NCI-H345 (cell line): ENCODE measurements at places on chromosomes 7 and 10.
A peak's percentile ranks its signal among the peaks of the same experiment; 100 is the strongest.

- no peak for DNase-seq
These were observed 92.3 kb downstream of the RNF216 start for GRCh38 chr7:5689118-5689517.

GRCh38 chr7:70694971-70695794 is 436.8 kb upstream of the GALNT17 start:
- no peak for DNase-seq

- DNase-seq: no peak
These were observed 251.2 kb upstream of the RHOBTB1 start for GRCh38 chr10:61195211-61195610.

- DNase-seq: no peak
These were observed 6.3 kb downstream of the TPST1 start for GRCh38 chr7:66211429-66211828.

- DNase-seq: no peak
These were observed 7.2 kb upstream of the CNOT4 start for GRCh38 chr7:135517060-135517459.

DNA sequence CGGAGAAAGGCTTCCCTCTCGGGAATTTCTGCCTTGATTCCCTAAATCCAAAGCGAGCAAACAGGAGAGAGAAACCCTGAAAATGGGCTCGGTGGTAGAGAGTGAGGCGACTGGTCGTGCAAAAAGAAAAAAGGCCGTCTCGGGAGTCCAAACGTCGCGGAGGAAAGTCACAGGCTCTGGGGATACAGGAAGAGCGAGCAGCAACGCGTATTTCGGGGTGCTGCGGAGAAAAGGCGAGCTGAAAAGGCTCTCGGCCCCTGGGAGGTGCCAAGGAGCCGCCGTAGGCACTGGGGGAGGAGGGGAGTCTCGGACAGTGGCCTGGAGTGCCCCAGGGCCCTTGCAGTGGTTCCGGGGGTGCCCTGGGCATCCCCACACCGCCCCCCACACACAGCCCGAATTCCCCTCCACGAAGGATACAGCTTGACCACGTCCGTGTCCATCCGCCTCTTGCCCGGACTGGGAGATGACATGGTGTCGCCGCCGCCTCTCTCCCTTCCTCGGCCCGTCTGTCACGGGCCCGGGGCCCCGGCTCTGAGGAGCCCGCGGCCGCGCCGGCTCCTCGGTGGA is 591 bp downstream of the UBE2H start:
- DNase-seq: no peak

GRCh38 chr10:82692458-82692857 is 817.5 kb downstream of the NRG3 start:
- DNase-seq: no peak

- DNase-seq: no peak
These were observed 129.1 kb downstream of the PRKG1 start for GRCh38 chr10:51203359-51203758.

DNA sequence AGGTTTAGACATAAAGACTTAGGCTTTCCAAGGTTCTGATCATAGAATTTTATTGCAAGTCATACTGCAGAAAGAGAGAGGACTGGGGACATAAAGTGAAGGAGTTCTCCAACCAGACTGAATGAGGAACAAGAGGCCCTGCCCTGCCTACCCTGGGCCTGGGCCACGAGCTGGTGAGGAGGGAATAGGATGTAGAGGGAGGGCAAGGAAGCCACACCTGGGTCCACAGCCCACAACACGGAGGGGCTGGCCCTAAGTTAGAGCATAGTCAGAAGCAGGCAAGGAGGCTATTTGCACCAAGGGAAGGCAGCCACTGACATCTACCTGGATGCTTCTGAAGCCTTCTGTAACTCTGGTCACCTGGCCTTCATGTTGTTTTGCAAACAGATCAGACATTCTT is 82.2 kb upstream of the CXCL12 start:
- no peak for DNase-seq

DNA sequence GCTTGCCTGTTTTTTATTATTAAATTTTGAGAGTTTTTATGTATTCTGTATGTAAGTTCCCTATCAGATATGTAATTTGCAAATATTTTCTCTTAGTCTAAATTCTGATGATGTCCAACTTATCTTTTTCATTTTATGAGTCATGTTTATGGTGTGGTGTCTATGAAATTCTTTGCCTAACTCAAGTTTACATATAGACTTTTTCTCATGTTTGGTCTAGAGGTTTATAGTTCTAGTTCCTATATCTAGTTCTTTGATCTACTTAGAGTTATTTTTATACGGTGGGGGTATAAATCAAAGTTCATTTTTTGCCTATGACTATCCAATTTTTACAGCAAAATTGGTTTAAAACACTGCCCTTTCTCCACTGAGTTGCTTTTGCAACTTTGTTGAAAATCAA is 26.3 kb upstream of the CCDC7 start:
- no peak for DNase-seq

- DNase-seq: no peak
These were observed 410.8 kb upstream of the PRKCQ start for GRCh38 chr10:6990891-6991290.

- no peak for DNase-seq
These were observed 16.3 kb downstream of the ELMO1 start for GRCh38 chr7:37432281-37432920.

- DNase-seq: no peak
These were observed 56.7 kb downstream of the ZMYND11 start for GRCh38 chr10:191703-192518.

DNA sequence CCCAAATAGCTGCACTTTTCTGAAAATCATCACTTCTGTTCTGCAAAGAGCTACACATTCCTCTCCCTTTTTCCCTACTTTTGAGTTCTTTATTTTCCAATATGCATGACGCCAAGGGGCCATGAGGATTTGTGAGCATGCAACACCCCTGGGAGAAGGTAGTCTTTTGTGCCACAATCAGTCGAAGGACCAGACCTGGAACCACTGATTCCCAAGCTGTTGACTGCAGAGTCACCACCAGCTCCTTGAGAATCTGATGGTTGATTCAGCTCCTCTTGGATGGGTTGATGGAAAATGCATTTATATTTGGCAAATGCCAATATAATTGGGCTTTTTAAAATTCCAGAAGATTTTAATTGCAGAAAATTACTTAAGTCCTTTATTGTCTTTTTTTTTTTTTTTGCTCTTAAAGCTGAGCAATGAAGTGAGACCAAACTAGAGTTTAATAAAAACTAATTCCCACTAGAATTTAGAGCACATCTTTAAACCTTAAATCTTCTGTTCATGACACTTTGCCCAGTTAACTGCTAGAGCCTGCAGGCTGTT is 554.1 kb downstream of the TNS3 start:
- no peak for DNase-seq

GRCh38 chr7:156096771-156097538 is 284.7 kb upstream of the SHH start:
- no peak for DNase-seq

DNA sequence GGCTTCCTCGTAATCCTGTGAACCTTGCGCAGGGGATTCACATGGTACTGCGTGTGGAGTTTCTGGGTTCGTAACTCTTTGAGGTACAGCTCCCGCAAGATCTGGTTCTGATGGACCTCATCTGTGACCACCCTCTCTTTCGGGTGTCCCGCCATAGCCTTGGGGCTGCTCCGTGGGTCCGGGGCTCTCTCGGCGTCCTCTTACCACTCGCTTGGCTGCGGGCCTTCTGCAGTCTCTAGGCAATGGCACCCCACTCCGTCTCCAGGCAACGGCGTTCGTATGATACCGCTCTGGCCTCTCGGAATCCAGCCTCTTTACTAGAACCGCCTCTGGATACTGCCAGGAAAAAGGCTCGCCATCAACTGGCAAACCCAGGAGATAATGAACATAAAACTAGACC is 54.7 kb upstream of the AMPH start:
- no peak for DNase-seq

- DNase-seq: no peak
These were observed 260.3 kb downstream of the ARHGAP12 start for GRCh38 chr10:31668326-31668725.

DNA sequence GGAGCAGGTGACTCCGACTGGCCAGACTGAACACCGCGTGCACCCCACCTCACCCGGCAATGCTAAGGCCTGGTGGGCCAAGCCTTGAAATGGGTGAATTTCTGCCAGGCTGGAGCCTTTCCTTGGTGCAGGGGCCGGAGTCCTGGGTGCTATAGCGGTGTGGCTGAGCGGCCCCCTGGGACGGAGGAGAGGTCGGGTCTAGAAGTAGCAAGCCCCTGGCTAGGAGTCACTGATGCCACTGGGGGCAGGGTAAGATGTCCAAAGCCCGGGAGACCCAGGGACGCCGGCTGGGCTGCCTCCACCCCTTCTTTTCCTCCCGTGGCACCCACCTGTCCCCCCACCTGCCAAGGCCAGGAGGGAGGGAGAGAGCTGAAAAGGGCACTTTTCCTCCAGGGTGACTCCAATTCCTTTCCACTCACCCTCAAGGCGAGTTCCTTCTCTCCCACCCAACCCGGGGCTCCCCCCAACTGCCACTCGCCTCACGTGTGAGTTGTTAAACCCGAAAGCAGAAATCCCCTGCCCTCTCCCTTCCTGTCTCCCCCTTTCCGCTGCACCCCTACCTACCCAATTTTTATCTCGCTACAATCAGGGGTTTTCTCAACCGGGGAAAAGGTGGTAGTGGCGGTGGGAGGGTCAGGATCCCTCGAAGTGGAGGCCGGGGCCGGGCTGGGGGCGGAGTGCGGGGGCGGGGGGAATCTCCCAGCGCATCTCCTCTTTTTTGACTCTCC is 6.0 kb upstream of the GATA3 start:
- DNase-seq: no peak

DNA sequence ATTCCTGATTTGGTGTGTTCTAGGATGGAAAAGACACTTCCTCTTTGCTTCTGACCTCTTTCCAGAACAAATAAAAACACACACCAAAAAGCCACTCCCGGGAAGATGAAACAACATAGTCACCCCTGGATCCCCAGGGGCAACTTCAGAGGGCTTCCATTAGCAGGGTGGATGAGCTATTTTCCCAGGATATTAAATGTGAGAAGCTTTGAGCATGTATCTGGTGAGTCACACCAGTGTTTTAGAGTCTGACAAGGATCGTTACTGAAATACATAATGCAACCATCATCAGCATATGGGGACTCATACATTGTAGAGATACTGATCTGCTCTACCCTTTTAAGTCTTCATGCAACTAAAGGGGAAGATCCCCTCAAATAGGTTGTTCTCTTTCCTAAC is 115.5 kb upstream of the ZNF438 start:
- DNase-seq: no peak

- no peak for DNase-seq
These were observed 26.5 kb downstream of the MRC1 start for GRCh38 chr10:17835688-17836087.

DNA sequence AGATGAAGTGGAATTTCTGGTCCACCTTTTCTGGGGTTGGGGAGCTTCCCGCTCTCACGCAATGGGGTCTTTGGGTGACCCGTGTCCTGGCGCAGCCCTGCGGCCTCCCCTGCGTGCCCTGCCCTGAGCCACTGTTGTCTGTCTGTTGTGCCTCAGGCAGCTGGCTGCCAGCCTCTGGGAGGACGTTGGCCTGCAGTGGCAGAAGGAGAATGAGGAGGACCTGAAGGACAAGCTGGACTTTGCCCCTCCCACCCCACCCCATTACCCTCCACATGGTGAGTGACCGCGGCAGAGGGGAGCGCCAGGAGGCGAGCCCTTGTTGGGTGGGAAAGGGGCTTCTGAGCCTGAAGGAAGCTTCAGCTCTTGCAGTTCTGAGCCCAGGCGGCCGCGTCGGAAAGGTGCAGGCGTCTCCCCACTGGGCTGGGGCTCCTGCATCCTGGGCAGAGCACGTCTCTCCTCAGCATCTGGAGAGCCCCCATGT is 14.2 kb upstream of the PRKAR1B start:
- DNase-seq: no peak

DNA sequence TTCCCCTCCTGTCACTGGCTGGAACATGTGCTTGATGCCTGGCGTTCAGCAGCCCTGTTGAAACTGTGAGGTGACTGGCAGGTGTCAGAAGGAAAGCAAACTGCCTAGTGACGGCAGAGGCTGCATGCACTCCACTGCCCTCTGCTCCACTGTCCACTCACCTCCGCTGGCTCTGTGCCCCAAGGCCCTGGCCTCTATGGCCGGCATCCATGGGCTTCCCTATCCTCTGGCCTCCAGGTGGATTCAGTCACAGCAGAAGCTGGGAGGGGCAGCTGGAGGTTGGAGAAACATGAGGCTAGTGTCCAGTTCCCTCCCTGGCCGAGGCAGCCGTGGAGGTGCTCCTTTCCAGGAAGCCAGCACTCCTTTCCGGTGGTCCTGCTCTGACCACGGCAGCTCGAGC is 31.2 kb upstream of the INSIG1 start:
- DNase-seq: no peak

- peak; percentile 22 for DNase-seq
These were observed 146.3 kb downstream of the GPR85 start for GRCh38 chr7:112940314-112940732.

GRCh38 chr7:126578338-126578737 is 674.4 kb downstream of the GRM8 start:
- peak; percentile 84 for DNase-seq

DNA sequence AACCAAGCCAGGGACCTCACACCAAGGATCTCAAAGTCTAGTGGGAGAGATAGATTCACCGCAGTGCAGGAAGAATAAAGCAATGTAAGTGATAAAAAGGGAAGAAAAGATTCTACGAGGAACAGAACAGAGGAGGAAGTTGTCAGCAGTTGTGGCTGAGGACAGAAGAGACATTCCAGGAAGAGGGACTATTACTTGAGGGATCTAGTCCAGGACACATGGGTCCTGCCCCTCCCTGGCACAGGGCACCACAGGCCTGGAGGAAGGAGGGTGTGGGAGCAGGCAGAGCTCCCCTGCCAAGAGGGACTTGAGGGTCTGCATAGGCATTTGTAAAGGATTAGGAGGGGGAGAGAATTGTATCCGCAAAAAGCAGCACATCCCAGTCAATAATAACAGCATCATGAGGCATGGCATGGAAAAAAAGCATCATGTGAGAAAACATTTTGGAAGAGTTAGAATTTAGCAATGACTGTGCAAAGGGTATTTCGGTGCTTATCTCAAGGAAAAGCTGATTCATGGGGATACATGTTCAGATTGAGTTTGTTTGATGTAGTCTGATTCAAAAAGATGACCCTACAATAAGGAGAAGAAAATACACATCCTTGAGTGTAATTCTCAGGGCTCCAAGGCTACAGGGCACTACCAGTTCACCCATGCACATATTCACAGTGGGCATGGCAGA is 12.7 kb downstream of the C10orf71 start:
- DNase-seq: no peak

DNA sequence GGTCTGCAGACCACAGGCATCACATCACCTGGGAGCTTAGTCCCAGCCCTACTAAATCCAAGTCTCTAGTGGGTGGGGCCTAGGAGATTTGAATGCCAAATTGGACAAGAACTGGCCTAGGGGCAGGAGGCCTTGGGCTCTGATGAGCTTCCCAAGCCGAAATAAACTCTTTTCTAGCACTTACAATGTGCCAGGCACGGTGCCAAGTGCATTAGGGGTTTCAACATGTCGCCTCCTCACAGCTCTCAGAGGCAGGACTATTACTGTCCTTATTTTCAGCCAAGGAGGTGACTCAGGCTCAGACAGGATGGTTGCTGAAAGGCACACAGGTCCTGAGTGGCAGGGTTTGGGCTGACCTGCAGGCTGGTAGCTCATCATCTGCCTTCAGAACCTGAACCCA is 9.2 kb upstream of the CPA1 start:
- DNase-seq: peak; percentile 10
